ENCODE measurements at places on chromosomes 5 and 9.

DNA sequence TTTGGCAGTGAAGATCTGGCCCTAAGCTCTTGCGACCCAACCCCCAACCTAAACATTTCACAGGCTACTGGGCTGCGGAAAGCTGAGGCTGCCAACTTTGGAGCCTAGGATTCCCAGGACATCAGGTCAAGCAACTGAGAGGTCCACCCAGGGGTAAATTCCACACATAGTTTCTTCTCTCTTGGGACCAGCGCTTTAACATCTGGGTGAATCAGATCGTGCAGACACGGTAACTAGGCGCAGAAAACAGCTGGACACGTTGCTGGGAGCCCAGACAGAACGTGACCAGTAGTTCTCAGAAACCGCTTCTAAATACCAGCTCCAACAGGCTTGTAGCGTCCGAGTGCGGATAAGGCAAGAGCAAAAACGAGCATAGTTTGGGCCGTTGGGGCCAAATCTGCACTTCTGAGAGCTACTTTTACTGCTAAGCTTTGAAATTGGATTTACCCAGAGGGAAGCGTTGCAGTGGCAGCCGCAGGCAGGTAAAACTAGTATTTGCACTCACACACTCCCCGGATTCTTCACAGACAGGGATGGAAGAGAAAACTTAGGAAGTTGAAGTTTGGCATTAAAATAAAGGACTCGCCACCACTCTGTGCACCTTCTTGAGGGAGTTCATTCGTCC is 11.8 kb downstream of the ITGA1 start:
- no peak for DNase-seq

DNA sequence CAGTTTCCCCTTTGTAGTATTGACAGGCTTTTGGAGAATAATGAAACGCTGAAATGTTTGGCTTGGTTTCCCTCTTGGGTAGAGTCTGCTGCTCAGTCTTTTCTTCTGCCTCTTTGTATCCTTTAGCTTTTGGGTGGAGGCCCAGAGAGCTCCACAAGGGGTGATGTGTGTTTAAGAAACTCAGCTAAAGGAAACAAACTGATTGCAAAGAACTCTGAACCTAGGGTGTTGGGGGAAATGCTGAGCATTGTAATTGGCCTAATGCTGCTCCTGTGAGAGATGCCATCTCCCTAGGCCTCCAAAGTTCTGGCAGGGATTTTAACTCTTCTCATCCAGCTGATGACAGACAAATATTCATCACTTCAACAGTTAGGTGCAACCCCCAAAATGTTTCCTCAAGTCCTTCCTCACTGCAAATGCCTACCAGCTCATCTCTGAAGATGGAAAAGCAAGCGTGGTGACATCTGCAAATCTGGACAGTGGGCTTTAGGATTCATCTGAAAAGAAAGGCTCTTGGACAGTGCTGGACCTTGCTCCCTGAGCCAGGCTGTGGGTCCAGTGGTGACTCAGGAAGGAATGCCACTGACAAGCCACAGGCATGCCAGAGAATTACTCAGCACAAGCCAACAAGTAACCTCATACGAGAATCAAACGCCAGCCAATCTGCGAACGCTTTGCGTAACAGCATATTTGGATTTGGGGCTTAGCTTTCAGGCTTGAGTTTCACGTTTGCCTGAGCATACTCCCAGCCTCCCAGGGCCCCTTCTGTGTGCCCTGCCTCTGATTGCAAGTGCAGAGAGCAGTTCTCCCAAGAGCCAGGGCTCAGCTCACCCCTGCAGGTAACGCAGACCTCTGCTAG is 30.5 kb upstream of the ZSWIM6 start:
- DNase-seq: no peak

DNA sequence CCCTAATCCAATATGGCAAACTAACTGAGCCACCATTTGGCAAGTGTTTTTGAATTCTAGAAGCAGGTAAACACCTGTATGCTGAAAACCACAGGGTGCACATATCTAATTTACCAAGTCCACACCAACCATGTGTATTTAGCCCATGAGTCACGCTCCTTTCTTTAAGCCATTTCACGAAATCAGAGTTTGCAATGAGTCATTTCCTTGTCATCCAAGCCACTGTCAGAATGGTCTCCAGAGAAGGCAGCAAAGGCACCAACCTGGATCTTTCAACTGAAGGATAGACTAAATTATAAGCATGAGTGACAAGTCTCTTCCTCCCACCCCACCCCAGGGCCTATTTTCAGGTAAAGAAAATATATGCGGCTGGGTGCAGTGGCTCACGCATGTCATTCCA is 110.0 kb downstream of the PAX5 start:
- peak; percentile 14 for DNase-seq

DNA sequence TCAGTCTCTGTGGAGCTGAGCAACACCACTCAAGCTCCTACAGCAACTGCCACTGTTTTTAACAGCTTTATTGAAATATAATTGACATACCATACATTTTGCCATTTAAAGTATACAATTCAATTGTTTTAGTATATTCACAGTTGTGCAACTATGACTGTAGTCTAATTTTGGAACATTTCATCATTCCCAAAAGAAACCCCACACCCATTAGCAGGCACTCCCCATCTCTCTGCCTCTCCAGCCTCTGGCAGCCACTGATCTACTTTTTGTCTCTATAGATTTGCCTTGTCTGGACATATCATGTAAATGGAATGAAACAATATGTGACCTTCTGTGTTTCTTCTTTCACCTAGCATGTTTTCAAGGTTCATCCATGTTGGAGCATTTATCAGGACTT is 43.5 kb downstream of the RUSC2 start:
- no peak for DNase-seq

- no peak for DNase-seq
Measured at GRCh38 chr5:15027764-15028163, 156.2 kb upstream of the ANKH start.

GRCh38 chr5:141585594-141585993 is 33.2 kb downstream of the DIAPH1 start:
- no peak for DNase-seq

- no peak for DNase-seq
Measured at GRCh38 chr5:125331987-125332598, 585.7 kb upstream of the ZNF608 start.
